HS-5 (cell line): ENCODE measurements at places on chromosomes 7 and 10.

DNA sequence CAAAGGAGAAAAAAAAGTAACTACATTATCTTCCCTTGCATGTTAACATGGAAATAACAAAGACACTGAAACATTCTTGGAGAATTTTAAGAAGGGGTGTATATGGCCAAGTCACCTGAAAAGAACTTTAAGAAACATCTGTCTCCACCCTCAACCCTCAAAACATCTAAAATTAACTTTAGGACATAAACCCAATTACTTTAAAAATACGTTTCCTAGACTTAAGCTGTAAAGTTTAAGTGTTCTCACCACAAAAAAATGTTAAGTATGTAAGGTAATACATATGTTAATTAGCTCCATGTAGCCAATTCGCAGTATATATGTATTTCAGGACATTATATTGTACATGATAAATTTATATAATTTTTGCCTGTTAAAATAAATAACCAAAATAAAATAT, 71.1 kb upstream of the GLCCI1 start:
- peak; percentile 25 for DNase-seq

DNA sequence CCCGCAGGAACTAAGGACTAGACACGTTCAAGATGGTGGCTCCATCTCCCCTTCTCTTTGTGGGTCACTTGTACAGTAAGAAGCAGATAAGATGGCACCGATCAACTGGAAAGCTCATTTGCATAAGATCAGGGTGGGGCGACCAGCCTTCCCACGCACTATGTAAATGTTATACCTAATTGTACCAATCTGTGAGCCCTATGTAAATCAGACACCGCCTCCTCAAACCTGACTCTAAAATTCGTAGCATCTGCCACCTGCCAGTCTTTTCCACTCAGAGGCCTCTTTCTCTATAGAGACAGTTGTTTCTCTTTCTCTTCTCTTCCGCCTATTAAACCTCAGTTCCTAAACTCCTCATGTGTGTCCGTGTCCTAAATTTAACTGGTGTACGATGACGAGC, 324.5 kb downstream of the PHF14 start:
- DNase-seq, result no peak

DNA sequence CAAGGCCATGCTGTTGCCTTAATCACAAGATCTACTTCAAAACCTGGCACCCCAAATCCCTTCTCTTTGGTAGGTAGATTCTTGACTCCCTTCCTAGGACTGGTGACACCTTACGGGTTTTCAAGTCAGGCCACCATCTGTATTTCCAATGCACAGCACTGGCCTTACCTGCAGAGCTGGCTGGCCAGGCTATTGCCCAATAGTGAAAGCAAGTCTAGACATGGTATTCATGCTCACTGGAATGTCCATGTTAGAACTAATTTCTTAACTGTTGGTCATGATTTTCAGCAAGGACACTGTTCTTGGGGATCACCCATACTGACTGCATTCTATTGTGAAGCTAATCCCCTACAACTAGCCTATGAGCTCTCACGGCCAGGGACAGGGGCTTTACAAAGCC, 313.1 kb upstream of the RNF32 start:
- no peak for DNase-seq

GRCh38 chr7:98217623-98218582, 6.7 kb downstream of the BHLHA15 start:
- no peak for DNase-seq

- DNase-seq, result no peak
Observed at GRCh38 chr10:35463105-35463867, 127.0 kb downstream of the CCNY start.

DNA sequence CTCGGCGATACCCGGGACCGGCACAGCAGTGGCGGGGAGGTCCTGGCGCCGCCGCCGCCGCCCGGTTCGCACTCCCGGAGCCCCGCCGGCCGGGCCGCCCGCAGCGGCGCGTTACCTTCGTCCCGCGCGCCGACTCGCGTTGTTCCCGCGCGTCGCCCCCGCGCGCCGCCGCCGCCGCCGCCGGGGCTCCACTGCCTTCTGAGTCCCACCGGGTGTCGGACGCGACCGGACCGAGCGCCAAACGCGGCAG, at the start of gene EZH2:
TSS of gene EZH2 (minus strand) at position 243 of the 250 bp plus-strand sequence. CDS start 36,993 bp downstream, outside the sequence.
- no peak for DNase-seq

DNA sequence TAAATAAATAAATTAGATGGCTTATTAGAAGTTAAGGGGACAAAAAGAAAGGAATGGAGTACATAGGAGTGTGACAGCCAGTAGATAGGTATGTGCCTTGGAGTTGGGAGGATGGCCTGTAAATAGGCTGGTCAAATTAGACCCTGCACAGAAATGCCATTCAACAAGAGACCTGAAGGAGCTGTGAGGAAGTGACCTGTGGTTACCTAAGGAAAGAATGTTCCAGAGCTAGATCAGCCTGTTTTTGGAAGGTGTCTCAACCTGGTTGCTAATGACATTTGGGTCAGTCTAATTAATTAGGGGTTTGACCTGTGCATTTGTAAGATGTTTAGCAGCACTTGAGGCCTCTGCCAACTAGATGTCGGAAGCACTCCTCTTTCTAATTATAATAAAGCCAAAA, 315.3 kb upstream of the PLXDC2 start:
- DNase-seq, result no peak

- peak; percentile 32 for DNase-seq
Observed at GRCh38 chr7:94529516-94529915, 19.9 kb downstream of the CASD1 start.

GRCh38 chr10:329361-330099, 194.3 kb downstream of the ZMYND11 start:
- DNase-seq, result peak; percentile 60

DNA sequence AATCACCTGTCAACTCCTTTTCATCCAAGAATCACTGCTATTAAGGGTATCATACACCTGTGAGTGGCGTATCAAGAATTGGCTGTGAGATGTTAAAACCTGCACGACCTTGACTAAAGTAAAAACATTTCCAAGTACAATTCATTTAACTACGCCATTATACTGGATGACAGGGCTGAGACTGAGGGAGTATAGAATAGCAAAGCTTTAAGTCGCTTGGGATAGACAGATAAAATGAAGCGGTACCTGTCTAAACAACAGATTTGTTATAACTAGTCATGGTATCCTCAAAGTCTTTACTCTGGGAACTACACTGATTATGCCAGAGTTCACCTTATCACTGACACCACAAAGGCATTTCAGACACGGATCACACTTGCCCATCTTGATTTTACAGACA, 366.1 kb upstream of the LRRN3 start:
- DNase-seq, result no peak

DNA sequence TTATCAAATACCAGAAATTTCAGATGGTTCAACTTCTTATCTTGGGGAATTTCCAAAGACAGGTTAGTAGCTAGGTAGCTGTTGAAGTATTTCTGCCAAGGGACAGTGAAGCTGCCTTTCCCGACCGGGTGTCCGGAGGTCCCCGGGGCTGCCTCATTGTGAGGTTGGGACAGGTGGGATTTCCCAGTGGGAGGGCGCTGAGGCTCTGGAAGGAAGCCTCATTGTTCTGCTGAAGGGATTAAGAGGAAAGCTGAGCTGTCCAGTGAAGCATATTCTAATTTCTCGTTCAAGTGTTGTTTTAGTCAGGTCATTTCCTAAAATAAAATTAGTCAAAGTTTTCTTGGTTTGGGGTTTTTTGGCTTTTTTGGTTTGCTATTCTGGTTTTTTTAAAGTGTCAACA, 244.2 kb downstream of the MGMT start:
- DNase-seq, result no peak

DNA sequence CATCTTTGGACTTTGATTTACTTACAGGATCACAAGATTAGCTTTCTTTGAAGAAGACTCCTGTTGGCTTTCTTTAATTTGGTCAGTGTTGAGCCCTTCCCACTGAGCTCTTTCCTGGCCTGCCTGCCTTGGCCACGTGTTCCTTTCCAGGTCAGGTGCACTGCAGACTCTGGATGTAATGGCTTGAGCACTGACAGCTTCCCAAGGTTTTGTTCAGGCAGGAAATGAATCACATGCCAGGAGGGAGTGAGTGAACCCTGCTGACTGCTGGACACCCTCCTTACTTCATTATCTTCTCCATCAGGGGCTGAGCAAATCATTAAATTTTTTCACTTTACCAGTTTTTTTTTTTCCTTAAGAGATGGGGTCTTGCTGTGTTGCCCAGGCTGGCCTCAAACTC, 29.8 kb downstream of the SNX10 start:
- no peak for DNase-seq

DNA sequence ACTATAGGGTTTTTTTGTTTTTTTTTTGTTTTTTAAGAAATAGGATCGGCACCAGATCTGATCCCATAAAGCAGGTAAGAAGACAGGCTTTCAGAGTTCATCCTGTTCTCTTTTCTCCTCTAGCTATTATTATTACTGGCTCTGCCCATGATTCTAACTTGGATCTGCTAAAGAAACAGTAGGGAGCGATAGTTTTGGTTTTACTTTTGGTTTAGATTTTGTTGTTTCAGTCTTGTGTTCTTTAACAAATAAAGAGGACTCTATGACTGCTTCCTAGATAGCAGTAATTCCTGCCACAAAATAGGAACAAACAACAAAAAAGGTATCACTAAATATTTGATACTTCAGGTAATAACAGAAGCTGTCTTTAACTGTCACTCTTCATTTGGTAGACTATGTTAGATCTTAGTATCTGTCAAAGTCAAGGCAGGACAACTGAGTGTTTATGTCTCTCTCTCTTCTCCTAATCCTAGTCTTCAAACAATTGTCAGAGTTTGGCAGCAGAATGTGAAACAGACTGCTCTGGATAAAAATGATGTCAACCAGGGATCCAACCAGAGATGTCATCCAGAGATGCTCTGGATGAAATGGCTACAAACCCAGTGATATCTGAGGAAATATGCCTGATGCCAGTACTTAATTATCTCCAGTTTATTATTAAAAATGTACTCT, 99.8 kb downstream of the KMT2C start:
- no peak for DNase-seq

GRCh38 chr7:34569975-34570699, 87.9 kb upstream of the NPSR1 start:
- no peak for DNase-seq

DNA sequence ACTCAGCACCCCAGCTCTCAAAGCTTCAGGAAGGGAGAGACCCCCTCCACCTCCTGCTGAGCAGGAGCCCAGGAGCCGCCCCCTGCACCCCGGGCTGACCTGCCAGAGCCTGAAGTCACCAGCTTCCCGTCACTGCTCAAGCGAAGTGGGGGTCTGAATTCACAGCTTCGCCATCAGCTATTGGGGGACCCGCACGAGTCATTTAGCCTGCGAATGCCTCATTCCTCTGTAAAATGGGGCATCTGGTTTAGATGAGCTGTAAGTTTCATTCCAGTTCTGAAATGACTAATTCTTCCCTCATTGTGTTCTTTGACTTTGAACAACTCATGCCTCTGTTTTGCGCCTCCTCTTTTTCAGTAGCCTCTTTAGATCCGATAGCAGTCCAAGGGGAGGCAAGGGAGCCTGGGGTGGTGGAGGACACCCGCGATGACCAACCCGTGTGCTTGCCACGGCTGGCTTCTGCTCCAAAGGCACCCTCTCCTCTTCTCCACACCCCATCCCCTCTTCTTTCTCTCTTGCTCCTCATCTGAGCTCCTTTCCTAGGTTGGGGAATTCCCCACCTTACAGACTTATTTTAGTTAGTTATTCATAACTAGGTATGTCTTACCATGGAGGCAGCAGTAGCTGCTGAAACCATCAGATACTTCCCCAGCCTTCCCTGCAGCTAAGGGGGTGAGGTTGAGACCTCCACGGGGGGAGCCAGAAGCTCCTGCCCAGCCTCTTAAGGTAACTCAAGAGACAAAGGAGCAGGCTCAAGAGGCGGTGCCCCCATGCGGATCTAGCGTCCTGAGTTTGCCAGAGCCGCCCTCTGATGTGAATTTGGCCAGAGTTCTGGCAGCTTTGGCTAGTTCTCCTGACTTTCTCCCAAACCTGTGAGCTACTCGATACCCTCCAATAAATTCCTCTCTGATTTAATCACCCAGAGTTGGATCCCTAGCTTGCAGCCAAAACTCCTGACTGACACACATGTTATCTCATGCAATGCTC, 47.7 kb downstream of the RBM17 start:
- peak; percentile 56 for DNase-seq

DNA sequence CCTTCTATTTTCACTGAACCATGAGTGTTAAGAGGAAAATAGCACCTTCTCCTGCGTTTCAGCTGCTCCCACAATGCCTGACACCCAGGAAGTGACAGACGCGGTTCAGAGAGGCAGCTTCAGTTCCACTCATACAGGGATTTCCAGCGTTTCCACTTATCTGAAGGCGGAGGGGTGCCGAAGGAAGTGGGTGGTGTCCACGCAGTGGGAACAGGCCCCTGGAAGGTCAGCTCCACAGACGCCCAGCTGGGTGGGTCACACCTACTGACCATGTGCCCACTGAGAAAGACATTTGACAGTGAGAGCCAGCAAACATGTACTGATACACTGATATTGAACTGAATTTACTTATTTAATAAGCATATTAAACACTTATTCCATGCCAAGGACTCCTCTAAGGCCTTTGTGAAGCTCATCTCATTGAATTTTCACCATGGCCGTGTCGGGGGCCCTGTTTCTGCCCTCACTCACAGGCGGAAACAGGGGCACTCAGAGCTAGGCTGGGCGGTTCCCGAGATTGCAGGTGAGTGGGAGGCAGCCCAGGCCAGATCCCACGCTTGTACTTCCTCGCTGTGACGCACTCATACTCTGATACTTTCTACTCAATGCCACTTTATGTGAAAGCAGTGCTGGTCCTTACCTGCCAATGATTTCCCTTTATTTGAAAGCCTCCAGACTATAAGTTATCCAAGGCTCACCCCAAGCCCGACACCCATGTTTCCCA, 96.8 kb downstream of the TCERG1L start:
- no peak for DNase-seq

DNA sequence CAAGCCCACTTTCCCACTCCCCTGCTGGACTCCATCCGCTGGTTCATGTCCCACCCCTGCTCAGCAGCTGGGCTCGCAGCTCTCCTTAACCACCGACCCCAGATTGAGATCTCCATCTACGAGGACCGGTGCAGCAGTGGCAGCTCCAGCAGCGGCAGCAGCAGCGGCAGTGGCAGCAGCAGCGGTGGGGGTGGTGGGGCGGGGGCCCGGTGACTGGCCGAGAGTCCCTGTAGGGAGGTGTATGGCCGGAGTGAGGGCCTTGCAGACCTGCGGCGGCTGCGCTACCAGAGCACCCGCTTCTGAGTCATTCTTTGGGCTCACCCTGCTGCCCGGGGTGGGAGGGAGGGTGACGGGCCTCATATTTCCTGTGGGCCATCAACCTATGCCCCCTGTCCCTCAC, 15.8 kb downstream of the GOLGA7B start:
- DNase-seq, result no peak

GRCh38 chr10:79400146-79401004, 45.0 kb downstream of the ZCCHC24 start:
- no peak for DNase-seq

- no peak for DNase-seq
Observed at GRCh38 chr10:94343151-94343550, 19.6 kb downstream of the NOC3L start.

- DNase-seq, result no peak
Observed at GRCh38 chr7:2715341-2716231, 27.6 kb downstream of the AMZ1 start.
